Mammary epithelial cell (primary cell): ENCODE measurements at places on chromosomes 11 and 22. TPM values are rescaled to one million over a fixed set of nuclear protein-coding genes. Genes with fewer than 3 reads are reported as not detected.

Gene OR52I2
- not detected for total RNA-seq

DNA sequence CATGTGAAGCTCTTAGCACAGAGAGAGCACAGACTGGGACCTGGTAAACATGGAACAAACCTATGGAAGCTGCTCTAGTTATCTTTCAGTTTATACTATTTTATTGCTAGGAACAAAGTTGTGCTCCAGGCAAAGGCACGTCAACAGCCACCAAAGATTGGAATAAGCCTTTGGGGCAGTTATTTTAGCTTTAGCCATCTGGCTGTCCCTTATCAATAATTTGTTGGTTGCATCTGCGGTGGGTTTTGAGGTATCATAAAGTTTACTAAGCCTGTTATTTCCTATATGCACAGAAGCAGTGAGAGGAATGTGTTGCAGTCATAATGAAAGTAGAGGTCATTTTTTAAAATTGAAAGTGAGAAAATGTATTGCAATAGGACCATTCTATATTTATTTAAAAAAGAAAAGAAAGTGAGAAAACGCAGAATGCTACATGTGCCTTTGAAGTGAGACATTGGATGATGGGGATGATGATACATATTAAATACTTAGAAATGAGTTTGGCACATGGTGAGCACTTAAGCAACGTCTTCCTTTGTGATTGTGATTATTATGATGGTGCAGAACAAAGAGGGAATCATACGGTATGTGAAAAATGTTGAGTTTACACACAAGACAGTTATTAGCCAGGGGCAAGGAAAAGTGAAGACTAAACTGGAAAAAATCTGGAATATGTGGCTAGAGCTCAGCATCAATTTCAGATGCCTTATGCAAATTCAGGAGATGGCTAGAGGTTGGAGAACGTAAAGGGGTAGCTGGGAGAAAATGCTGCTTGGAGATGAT, 58.3 kb downstream of the PRR5L start:
- peak; percentile 59 for DNase-seq

GRCh38 chr11:57641011-57641807, 8.5 kb downstream of the YPEL4 start:
- DNase-seq = no peak

DNA sequence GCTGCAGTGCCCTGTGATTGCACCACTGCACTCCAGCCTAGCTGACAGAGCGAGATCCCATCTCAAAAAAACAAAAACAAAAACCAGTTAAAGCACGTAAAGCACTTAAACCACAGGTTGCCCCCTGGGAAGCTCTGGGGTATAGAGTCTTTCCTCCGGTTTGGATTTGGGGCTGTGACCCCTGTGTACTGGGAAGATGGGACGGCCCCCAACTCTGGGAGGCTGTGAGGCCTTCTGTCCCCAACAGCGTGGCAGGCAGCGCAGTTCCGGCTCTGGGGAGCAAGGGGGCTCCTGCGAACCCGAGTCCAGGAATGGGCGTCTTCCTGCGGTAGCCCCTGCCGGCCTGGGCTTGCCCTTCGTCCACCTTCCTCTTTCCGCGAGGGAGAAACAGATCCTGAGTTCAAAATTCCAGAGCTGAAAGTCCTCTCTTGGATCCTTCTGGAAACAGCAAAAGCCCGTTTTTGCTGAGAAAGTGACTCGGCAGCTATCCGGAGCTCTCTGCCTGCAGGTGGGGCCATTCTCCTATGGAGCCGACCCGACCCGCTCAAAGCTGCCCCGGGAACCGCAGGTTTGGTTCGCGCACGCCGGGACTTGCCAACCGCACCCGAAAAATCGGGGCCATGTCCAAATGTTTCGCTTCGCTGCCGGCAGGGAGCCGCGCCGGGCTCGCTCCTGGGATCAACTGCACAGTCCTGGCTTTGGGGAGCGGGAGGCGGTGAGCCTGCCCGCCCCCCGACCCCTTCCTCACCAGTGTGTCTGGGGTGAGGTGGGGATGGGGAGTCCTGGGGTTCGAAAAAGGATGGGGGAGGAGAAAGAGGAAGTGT, 36.3 kb upstream of the POLA2 start:
- DNase-seq = peak; percentile 77

Gene CCDC89
- total RNA-seq = 0.37 and 0.56 TPM in 2 replicates
